ENCODE measurements at places on chromosomes 6 and 20.

- no peak for DNase-seq
These were observed 92.1 kb upstream of the ANKEF1 start for GRCh38 chr20:9942736-9943135.

GRCh38 chr6:85065831-85066230, 301.4 kb upstream of the TBX18 start:
- no peak for DNase-seq

DNA sequence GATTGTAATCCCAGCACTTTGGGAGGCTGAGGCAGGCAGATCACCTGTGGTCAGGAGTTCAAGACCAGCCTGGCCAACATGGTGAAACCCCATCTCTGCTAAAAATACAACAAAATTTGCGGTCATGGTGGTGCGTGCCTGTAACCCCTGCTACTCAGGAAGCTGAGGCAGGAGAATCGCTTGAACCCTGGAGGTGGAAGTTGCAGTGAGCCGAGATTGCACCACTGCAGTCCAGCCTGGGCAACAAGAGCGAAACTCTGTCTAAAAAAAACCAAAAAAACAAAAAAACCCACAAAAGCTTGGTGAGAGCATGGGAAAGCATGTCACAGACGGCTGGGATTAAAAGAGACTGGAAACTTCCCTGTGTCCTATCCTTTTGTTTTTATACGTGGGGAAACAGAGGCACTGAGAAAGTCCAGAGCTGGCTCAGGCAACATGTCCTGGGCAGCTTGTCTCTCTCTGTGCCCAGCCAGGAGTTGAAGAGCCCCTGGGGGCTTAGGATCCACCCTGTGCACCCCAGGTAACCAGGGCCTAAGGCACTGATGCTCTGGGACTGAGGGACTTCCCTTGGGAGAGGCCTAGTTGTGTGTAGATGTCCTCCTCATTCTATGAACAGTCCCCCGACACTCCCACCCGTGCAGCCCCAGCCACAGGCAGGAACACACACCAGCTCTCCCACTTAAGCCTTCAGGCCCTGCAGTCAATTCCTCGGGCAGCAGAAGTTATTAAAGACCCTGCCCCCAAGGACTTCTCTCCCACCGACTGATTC, 16.0 kb downstream of the CD40 start:
- no peak for DNase-seq

DNA sequence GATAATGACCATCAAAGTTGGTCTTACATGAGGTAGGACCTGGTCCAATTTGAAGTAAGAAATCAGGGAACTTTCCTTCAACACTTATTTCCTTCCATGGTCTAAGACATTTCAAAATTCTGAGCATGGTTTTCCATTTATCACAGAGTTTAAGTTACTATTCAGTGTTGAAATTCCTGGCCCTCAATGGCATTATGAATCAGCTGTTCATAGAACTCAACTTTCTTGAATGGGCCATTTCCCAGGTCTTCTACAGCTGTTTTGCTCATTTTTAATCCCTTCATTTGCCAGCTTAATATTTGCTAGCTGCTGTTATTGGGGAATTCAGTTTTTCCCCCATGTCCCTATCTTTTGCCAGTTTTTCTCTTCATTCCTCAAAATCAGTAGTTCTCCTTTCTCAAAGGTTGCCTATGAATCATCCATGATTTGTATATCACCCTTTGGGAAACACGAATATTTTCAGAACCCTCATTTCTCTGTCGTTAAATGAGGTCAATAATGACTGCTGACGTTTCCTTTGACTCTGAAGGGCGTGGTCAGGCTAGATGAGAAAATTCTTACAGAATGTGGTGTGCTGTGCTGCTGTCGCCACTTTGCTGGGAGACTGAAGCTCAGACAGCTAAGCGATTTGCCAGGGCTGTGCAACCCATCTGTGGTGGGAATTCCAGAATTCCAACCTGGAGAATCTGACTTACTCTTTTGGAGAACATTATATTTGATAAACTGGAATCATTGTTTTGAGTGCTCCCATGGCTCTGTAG, 216.5 kb upstream of the FLRT3 start:
- no peak for DNase-seq

DNA sequence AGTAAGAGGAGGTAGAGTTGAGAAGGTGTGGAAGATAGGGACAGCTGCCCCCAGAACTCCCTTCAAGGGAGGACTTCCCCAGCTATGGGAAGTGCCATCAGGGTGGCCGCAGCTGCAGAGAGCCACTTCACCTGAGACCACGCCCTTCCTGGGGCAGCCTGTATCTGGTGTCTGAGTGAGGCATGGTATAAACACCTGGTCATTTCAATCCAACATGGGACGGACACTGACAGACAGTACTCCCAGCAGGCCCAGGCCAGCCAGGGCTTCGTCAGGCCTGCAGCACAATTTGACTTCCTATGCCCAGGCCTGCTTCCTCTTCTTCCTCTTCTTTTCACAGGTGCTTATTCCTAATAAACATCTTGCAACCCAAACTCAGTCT, 4.5 kb downstream of the SOX12 start:
- no peak for DNase-seq

DNA sequence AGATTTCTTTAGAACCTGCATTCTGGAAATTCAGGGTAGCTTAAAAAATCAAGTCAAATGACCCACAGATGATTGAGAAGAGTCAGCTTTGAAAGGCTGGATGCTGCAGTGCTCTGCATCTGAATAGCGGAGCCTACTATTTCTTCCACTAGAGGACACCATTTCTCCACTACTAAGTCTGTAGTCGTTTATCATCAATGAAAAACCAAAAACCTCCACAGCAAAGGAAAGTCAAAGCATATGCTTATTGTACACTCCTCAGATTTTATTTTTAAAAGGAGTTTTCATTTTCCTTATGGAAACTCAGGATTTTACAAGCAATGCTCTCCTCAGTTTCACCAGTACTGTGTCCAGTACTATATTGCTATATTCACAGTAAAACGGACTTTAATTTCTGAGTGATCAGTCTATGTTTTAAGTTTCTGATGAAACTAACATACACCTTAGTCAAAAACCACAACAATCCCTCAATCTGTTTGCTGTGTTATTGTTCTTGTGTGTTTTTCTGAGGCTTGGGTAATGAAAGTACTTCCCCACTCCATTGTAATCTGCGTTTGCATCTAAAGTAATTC, 50.5 kb upstream of the ENPP5 start:
- peak; percentile 27 for DNase-seq

- no peak for DNase-seq
These were observed 65.4 kb downstream of the UTRN start for GRCh38 chr6:144350528-144350880.

DNA sequence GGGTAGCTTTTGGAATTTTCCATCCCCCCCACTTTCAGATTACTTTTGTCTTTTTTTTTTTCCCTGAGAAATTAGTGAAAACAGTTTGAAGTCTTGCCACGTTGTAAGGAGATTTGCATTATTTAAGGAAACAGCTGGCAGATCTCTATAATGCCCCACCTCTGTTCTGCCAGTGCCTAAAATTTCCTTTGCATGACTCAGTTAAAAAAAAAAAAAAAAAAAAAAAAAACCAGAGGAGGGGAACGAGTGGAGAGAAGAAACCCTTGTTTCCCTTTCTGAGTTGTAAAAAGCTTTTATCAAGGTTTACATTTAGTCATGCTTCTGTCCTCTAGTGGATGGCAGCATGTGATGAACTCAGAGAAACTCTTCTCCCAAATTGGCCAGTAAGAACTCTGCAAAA, 33.5 kb downstream of the CARMIL1 start:
- DNase-seq = no peak

- peak; percentile 77 for DNase-seq
These were observed 40.4 kb upstream of the ARHGAP18 start for GRCh38 chr6:129750360-129750759.

- DNase-seq = no peak
These were observed 3.3 kb downstream of the ANKRD6 start for GRCh38 chr6:89436226-89436625.

- DNase-seq = no peak
These were observed 67.3 kb upstream of the RALY start for GRCh38 chr20:33926425-33926824.
